ENCODE measurements at places on chromosomes 16 and 17.

GRCh38 chr17:43021741-43022512 is at the start of gene VAT1:
VAT1 (minus strand) TSS chr17:43022385; CDS start chr17:43022322, 63 bp downstream.
- DNase-seq, result peak; percentile 86

DNA sequence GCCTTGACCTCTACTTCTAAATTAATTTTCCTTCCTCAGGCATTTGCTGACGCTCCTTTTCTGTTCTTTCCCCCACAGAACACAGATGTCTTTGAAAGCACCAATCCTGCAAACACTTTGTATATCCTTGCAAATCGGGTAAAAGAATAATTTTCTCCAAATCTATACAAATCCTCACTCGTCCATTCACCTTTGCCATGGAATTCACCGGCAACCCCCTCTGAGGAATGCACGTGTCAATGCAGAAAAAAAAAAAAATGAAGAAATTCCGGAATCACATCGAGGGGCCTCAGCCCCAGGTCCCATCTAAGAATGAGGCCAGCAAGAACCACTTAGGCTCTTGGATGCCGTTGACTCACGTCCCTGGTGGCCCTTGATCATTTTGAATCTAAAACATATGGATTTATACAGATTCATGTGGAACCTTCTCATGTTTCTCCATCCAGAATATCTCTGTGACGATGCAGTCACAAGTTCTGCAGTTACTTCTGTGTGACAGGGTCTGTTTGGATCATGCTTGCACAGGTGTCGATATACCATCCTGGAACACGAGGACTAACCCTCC is 136.9 kb downstream of the RBFOX3 start:
- DNase-seq, result no peak

GRCh38 chr16:964356-965035 is 6.3 kb downstream of the LMF1 start:
- no peak for DNase-seq

GRCh38 chr16:48030926-48031325 is 124.9 kb downstream of the ABCC12 start:
- DNase-seq, result no peak

- no peak for DNase-seq
Observed at GRCh38 chr17:72603420-72604242, 482.8 kb downstream of the SOX9 start.

DNA sequence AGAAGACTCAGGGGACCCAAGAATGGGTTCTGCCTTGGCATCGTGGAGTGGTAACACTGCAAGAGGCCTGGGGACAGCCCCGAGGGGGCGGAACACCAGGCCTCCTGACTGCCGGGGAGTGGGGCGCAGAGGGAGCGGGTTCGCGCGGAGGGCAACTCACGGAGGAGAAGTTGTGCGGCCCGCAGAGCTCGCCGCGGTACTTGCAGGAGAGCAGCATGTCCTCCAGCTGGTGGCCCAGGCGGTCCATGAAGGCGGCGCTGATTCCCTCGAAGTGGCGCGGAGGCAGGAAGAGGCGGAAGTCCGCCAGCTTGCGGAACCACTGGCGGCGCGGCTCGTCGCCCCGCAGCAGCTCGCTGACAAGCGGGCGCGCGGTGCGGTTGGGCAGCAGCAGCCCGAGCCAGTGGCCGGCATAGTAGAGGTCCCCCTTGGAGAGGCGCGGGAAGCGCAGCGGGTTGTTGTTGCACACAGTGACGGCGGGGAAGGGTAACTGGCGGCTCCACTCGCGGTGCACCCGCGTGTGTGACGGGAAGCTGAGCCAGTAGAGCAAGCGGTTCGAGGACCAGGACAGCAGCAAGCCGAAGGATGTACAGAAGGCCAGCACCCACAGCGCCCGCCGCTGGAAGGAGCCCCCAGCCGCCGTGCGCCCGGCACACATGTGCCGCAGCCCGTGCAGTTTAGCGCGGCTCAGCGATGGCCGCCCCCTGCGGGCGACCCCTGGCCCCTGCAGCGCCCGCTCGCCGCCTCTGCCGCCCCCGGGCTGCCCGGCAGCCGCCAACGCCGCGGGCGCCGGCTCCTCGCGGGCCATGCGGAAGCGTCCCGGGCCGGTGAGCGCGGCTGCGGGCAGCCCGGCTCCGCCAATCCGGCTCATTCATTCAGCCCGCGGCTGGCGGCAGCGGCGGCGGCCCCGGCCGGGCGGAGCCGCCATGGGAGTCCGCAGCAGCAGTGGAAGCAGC is 1.6 kb downstream of the ASIC2 start:
- no peak for DNase-seq

All from KG1 (cell line).